Omental fat pad (tissue), 4 donors: ENCODE measurements at places on chromosomes 13 and 19. TPM values are rescaled to one million over a fixed set of nuclear protein-coding genes. Genes with fewer than 3 reads are reported as not detected.
A peak's percentile ranks its signal among the peaks of the same experiment; 100 is the strongest.

NLRP4 gene
- not detected for total RNA-seq

PRR19 gene
- total RNA-seq: 0.31 TPM

FUT1 gene
- 6.1 TPM for total RNA-seq

MEIS3 gene
- 9.8 TPM for total RNA-seq

CLC gene
- total RNA-seq: not detected

ZNF677 gene
- 11.9 TPM for total RNA-seq

POU4F1 gene
- total RNA-seq: not detected

- no peak for DNase-seq
These were observed 818.0 kb upstream of the SLC10A2 start for GRCh38 chr13:103884101-103884723.

DNA sequence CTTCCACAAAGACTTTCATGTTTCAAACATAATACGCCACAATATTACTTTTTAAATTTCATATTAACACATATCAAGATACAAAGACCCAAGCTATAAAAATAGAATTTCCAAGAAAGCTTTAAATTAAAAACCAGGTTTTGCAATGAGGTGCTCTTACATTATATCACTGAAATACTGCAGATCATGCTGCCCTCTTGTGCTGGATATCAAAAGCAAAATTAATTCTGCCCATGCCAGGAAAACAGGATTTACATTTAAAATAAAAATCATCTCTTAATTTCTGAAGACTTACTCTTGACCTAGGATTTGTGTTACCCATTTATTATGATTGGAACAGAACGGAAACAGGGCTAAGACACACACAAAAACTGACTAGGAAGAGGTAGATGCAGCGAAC lies 145.0 kb downstream of the ABCC4 start:
- no peak for DNase-seq

GRCh38 chr13:105048677-105049076 lies 1486.8 kb downstream of the EFNB2 start:
- no peak for DNase-seq

GRCh38 chr13:79659121-79659521 lies 178.2 kb downstream of the NDFIP2 start:
- no peak for DNase-seq

GRCh38 chr19:6577476-6578125 lies 13.3 kb downstream of the CD70 start:
- no peak for DNase-seq

GRCh38 chr13:94057618-94058186 lies 421.8 kb downstream of the DCT start:
- no peak for DNase-seq

GRCh38 chr13:70363991-70364390 lies 255.7 kb upstream of the KLHL1 start:
- no peak for DNase-seq

DNA sequence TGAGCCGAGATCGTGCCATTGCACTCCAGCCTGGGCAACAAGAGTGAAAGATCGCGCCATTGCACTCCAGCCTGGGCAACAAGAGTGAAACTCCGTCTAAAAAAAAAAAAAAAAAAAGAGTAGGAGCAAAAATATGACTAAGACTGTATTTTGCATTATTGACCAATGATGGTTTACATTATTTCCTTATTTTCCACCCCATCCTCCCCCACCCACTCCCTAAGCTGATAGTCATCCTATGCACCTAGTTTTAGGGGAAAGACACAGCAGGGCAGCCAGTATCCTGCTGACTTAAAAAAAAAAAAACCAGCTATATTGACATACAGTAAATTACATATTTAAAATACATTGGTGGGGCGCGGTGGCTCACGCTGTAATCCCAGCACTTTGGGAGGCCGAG lies 25.1 kb downstream of the VAV1 start:
- no peak for DNase-seq

- no peak for DNase-seq
These were observed 43.0 kb downstream of the RAB20 start for GRCh38 chr13:110518571-110518970.

GRCh38 chr19:10289836-10290356 lies at the start of gene ICAM5:
TSS of gene ICAM5 (plus strand) at chr19:10289952. CDS start at chr19:10290044, 92 bp downstream.
- no peak for DNase-seq

GRCh38 chr13:93724187-93724586 lies 497.6 kb downstream of the GPC6 start:
- DNase-seq: no peak

DNA sequence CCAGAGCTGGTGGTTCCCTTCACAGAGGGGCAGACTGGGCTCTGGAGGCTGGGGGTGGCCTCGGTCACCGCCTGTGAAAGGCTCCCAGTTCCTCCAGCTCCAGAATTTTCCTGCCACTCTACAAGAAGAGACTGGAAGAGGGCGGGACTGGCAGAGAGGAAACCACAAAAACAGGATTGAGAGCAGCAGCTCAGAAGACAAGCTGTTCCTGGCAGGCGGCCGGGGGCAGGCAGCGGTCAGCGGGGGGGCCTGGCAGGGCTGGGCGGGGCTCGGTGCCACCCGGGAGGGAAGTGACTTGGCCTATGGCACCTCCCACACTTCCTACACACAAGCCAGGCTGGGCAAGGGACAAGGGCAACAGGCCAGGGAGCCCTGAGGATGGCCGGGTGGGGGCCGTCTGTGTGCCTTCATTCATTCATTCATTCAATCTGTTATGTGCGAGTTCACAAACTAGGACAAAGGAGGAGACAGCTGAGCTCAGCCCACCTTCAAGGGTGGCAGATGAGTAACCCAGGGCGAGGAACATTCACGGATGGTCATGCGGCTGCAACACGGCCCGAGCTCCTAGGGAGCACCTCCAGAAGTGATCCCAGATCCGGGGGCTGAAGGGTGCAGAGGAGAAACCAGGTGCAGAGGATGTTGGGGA lies 16.9 kb upstream of the BTBD2 start:
- DNase-seq: peak; percentile 66

GRCh38 chr13:19572280-19572679 lies 10.9 kb upstream of the TPTE2 start:
- no peak for DNase-seq

DNA sequence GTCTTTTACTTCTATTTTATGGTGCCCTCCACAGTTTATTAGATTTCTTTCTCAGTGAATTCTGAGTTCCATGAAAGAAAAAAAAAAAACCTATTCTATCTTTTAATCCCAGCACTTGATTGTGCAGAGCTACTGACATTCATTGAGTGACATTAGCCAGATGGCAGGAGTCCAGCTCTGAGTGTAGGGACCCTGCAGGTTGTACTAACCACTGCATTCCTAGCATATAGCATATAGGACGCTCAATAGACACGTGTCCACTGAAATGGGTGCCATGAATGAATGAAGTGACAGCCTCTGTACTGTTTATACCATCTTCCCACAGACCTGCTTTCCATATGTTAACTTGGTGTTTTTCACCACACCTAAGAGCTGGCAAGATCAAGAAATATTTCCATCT lies 206.3 kb downstream of the RAP2A start:
- no peak for DNase-seq

GRCh38 chr19:29016926-29017760 lies 195.8 kb downstream of the UQCRFS1 start:
- no peak for DNase-seq

- no peak for DNase-seq
These were observed 73.2 kb upstream of the KCTD15 start for GRCh38 chr19:33723512-33723911.

DNA sequence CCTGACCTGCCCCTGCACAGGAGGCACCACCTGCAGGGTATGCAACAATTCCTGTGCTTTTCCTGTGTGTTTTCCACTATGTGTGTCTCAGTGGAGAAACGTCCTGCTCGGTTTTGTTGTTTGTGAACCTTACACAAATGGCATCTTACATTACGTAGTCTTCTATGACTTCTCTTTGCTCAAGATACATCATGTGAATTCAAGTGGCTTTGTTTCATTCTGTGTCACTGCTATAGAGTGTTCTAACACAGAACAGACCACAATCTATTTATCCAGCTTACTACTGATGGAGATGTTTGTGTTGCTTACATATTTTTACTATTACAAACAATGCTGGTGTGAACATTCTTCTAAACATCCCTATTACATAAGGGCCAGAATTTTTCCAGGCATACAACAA lies 97.7 kb downstream of the ANKRD10 start:
- DNase-seq: no peak

DNA sequence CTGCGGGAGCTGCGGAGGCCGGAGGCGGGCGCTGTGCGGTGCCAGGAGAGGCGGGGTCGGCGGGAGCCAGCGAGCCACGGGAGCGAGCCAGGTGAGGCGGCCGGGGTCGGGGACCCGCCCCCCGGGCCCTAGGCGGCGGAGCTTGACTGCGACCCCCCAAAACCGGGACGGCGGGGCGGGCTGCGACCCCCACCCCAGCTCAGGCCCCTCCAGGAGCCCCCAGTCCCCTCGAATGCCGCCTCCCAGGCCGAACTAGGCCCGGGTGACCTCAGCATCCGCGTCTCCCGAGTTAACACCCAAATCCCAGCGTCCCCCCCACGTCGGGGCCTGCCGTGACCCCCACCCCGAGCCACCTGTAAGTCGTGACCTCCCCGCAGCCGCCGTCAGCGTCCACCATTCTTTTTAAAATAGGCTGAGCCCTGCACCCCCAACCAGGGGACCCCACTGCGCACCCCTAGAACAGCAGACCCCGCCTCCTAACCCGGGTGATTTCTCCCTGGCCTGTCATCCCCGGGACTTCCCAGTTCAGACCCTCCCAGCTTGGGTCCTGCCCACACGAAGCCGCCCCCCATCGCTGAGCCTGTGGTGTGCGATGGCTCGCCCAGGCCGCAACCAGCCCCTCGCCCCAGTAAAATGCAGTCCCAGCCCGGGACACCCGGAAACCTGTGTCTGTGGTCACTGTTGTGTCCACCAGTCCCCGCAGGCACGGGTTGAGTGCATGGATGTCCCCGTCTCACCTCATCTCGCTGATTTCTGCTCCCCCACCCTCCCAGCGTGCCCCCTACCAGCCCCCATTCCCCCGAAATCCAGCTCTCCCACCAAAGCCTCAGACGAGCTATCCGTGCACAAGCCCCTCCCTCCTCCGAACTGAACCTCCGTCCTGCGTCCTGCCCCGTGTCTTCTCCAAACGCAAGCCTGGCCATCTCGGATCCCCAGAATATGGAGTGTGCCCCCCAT lies 551 bp downstream of the FZR1 start:
- no peak for DNase-seq

- no peak for DNase-seq
These were observed 5.0 kb downstream of the PTOV1 start for GRCh38 chr19:49855676-49856573.

DNA sequence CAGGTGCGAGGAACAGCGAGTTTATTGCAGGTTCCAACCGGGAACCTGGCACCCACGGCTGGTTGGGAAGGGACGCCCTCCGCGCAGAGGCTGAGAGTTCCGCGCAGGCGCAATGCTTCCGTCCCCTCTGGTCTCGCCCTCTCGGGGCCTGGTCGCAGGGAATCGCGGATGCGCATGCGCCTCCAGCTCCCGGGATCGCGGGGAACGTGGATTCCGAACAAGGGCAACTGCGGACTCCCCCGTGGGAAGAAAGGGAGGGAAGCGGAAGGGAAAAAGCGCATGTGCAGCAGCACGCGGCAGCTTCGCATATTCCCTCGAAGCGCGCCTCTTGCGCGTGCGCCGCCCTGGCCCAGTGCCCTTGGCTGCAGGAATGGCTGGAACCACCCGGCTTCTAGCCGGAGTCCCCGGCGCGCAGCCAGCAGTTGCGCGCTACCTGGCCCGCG lies 1.1 kb downstream of the TSSK6 start:
- DNase-seq: no peak

- no peak for DNase-seq
These were observed 8.6 kb upstream of the IRGC start for GRCh38 chr19:43707158-43707712.

DNA sequence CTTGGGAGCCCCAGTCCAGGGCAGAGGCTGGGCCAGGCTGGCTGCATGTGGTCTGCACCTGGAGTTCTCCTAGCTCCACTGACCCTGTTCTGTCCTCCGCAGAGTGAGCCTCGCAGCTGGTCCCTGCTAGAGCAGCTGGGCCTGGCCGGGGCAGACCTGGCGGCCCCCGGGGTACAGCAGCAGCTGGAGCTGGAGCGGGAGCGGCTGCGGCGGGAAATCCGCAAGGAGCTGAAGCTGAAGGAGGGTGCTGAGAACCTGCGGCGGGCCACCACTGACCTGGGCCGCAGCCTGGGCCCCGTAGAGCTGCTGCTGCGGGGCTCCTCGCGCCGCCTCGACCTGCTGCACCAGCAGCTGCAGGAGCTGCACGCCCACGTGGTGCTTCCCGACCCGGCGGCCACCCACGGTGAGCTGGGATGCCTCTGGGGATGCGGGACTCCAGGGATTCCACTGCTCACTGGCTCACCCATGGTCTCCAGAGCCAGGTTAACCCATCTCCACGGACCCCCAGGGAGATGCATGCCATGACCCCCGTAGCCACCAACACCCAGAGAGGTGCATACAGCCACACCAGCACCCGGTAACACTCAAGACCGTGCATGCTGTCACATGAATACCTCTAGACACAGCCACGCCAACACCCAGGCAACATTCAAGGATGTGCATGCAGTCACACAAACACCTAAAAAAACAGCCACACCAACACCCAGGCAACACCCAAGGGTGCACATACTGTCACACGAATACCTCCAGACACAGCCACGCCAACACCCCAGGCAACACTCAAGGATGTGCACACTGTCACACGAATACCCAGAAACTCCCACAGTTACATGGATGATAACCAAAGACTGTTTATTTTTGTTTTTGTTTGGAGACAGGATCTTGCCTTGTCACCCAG lies 8.2 kb downstream of the PKN1 start:
- DNase-seq: no peak

- DNase-seq: no peak
These were observed 133.0 kb upstream of the TRPC4 start for GRCh38 chr13:38002606-38003005.

GRCh38 chr19:35868172-35868822 lies at the start of gene APLP1:
TSS of gene APLP1 (plus strand) at chr19:35868574. CDS start at chr19:35868637, 63 bp downstream.
- DNase-seq: no peak

- DNase-seq: no peak
These were observed 221.9 kb downstream of the TSHZ3 start for GRCh38 chr19:31127134-31127967.

DNA sequence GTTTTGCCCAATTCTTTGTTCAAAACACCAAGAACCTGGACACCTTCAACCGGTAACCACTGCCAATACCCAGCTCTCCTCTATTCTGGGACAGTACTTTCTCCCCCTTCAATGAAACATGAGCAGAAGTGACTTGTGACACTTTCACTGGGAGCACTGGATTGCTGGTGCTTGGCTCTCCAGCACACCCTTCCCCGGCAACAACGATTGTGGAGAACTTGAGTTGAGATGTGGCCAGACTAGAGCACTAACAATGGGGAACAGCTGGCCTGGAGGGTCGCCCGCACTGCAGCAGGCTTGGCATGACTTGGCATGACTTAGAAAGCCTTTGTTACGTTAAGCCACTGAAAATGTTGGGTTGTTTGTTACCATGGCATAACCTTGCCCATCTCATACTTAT lies 7.5 kb upstream of the B3GLCT start:
- no peak for DNase-seq
